ENCODE measurements at places on chromosomes 11 and 22.

DNA sequence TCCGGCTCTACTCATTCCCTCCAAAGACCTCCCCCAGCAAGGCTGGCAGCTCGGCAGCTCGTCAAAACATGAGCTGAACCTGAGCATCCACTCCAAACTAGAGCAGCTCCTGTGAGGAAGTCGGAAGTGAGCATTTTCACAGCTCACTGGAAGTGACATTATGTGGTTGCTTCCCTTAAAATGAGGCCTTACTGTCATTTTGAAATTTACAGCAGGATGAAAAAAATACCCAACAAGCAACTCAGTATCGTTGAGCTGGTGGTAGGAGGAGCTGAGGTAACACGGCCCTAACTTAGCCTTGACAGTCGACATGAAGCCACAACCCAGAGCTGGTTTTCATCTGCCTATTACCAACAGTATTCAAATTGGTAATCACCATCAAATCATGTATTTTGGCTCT, 38.0 kb upstream of the ARFGAP3 start:
- DNase-seq: no peak

DNA sequence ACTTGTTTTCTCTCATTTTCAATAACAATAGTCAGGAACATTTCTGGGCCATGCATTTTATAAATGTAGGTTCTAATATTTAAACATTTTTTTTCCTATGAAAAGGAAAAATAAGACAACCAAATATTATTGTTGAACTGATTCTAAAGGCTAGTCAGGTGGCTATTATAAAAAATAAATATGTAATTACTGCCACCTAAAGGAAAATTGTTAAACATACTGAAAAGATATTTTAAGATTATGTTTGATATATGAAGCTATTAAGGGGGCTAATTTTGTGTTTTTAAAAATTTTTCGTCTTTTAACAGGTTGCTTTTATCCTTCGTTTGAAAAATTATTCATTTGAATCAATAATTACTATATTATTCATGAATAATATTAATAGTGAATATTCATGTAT, 62.2 kb upstream of the FDX1 start:
- DNase-seq: no peak

- no peak for DNase-seq
These were observed 13.0 kb upstream of the KIRREL3 start for GRCh38 chr11:127013550-127013949.

GRCh38 chr11:118661425-118662301, 17.8 kb downstream of the TREH start:
- no peak for DNase-seq

- DNase-seq: no peak
These were observed 112.0 kb upstream of the TTC12 start for GRCh38 chr11:113202431-113202830.

DNA sequence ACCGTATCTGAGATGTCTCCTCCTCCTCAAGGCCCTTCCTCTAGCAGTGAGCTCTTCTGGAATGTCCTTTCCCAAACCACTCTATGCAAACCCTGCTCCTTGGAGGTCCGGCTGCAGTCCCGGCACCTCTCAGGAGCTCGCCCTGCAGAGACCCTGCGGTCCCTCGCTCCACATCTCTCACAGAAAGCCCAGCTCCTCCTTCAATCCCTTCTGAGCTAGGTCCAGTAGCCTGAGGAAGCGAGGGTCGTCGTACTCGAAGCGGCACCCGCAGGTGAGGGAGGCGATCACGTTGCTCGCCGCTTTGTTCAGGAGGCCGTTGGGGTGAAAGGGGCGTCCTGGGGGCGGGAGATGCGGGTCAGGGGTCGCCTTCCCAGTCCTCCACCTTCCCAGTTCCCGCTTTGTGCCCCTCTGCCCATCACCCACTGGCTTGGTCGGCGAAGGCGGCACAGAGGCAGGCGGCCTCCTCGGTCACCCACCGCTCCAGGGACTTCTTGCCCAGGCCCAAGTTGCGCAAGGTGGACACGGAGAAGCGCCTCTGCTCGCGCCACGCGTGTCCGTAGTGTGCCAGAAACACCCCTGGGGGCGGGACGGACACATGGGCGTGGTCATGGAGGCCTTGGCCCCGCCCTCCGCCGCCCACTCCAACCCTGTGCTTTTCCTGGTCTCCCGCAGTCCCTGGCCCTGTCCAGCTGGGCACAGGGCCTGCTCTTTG, 21.5 kb upstream of the CYP2D6 start:
- no peak for DNase-seq

DNA sequence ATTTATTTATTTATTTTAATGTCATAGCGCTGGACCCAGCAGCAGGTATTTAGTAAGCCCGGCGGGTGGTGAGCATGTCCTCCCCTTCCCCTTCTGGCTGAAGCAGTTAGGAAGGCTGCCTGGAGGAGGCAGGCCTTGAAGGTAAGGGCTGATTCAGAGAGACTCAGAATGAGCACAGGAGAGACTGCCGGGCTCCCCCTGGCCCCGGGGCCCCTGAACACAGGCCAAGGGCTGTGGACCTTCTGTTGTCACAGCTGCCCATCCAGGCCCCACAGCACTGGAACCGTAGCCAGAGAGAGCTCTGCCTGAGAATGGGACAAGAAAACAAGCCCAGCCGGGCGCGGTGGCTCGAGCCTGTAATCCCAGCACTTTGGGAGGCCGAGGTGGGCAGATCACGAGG, 52.8 kb downstream of the KCNJ4 start:
- DNase-seq: no peak

GRCh38 chr11:44140372-44140771, 44.9 kb downstream of the EXT2 start:
- no peak for DNase-seq

DNA sequence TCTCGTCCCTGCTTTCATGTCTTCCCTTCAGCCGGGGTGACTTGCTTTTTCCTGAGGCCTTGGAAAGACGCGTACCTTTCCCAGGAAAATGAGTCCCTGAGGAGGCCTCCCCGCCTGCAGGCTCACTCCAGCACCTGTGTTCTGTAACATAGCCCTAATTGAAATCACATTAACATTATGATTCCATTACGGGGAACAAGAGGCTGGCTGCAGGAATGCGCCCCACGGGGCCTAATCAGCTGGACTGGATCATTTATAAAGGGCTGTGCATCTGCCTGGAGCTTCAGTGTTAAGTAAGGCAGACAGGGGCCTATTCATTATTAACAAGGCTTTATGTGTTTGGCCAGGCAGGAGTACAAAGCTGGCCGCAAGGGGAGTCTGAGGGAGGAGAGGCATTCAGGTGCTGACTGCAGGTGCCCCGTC, 41.9 kb upstream of the TSPAN18 start:
- DNase-seq: no peak

DNA sequence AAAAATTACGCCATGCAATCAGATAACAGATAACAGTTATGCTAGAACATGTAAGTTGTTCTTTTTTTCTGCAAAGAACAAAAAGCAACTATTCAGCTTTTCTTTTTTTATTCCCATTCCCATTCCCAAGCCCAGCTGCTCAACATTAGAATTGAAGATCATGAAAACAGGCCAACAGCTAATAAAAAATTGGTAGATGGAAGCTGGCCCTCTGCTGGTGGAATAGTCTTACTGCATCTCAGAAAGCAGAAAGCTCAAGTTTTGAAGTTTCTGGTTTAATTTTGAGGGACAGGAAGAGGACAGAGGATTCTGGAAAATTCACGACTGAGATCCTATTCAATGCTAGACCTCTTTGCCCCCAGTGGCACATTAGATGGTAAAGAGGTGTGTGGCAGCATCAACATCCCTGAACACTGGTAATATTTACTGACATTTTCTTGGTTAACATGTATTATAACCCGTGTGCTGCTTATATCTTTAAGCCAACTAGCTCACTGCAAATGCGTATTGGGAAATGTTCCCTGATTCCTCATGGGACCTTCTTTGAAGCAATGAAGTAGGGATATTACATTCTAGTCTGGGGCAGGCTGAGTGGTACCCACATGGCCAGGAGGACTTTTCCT, 591.2 kb downstream of the OPCML start:
- DNase-seq: no peak

DNA sequence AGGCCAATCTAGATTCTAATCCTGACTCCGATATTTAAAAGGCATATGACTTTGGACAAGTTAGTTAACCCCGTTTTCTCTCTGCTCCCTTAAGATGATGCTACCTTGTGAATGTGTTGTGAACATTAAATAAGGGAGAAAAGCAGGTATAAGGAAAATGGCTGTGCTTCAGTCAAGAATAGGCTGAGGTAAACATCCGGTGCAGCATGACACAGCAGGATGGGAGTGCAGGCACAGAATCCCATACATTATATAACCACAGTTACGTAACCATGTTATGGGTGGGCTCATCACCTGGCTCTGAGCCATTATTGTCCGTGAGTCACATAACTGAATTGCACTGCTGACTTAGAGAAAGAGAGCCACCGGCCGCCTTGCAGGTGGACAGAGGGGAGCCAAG, 382.2 kb upstream of the ANO5 start:
- no peak for DNase-seq
